ENCODE measurements at places on chromosomes 4 and X. TPM values are rescaled to one million over a fixed set of nuclear protein-coding genes. Genes with fewer than 3 reads are reported as not detected.

LEF1 gene
- total RNA-seq = 3.7 TPM

SMIM31 gene
- total RNA-seq = not detected

JADE1 gene
- total RNA-seq = 19.6 TPM

AWAT2 gene
- total RNA-seq = not detected

TRAPPC2 gene
- 8.0 TPM for total RNA-seq

HS6ST2 gene
- 1.5 TPM for total RNA-seq

MAGEA3 gene
- total RNA-seq = not detected

PCSK1N gene
- total RNA-seq = 0.17 TPM

PPA2 gene
- 76.9 TPM for total RNA-seq

PRDM8 gene
- 5.2 TPM for total RNA-seq

ARHGAP4 gene
- 3.7 TPM for total RNA-seq

GAGE12H gene
- total RNA-seq = not detected

DOCK11 gene
- total RNA-seq = 13.1 TPM

FTSJ1 gene
- 82.4 TPM for total RNA-seq

GAGE12F gene
- not detected for total RNA-seq

CFP gene
- total RNA-seq = under 0.01 TPM

RPGR gene
- 4.5 TPM for total RNA-seq

EGF gene
- not detected for total RNA-seq

SAT1 gene
- 48.2 TPM for total RNA-seq

TLL1 gene
- under 0.01 TPM for total RNA-seq

IDS gene
- total RNA-seq = 20.4 TPM

ETDB gene
- not detected for total RNA-seq

GPAT3 gene
- total RNA-seq = 2.4 TPM

SPIN2A gene
- total RNA-seq = 0.15 TPM

NEUROG2 gene
- not detected for total RNA-seq

GNPDA2 gene
- total RNA-seq = 17.3 TPM

FGG gene
- not detected for total RNA-seq

PSMD10 gene
- 51.0 TPM for total RNA-seq

PARM1 gene
- total RNA-seq = 0.15 TPM

GPM6B gene
- total RNA-seq = 9.4 TPM

PRRG3 gene
- not detected for total RNA-seq

TMEM156 gene
- 1.8 TPM for total RNA-seq

DCAF12L2 gene
- total RNA-seq = not detected

S100P gene
- total RNA-seq = not detected

NEXMIF gene
- total RNA-seq = not detected

SMIM10L2A gene
- total RNA-seq = 0.17 TPM

GLA gene
- total RNA-seq = 32.9 TPM

UGT2A1 gene
- total RNA-seq = not detected

OPRPN gene
- not detected for total RNA-seq

TEX13C gene
- not detected for total RNA-seq

RGN gene
- 1.0 TPM for total RNA-seq

VCX3B gene
- not detected for total RNA-seq

LNX1 gene
- total RNA-seq = 0.59 TPM

GLRB gene
- total RNA-seq = 4.2 TPM

HPSE gene
- 0.59 TPM for total RNA-seq

AKAP4 gene
- not detected for total RNA-seq

CNGA1 gene
- total RNA-seq = not detected

STS gene
- total RNA-seq = 1.5 TPM

SLC4A4 gene
- total RNA-seq = 1.5 TPM

CXCL13 gene
- total RNA-seq = not detected

All from bronchus fibroblast of lung (primary cell).